ENCODE measurements at places on chromosomes 7 and 10.

GRCh38 chr10:25687521-25687920, 246.5 kb upstream of the MYO3A start:
- no peak for DNase-seq

DNA sequence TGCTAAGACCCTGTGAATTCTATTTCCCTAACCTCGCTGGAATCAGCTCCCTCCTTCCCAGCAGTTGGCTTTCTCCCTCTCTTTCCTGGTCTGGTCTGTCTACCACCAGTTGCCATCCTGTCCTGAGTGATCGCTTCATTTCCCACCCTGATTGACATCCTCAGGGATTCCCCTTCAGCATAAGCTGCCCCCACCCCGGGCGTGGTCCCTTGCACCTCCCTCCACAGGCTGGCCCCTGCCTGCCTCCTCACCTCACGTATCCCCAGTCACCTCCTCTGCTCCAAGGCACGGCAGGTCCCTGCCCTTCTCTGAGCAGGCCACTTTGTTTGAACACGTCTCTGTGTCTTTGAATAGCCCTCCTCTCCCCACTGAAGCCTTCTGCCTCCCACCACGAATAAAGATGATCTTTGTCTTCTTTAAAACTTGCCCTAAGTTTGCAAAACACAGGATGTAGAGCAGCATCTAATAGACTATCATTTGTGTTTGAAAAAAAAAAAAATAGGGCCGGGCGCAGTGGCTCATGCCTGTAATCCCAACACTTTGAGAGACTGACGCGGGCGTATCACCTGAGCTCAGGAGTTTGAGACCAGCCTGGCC, 233.5 kb downstream of the CUX1 start:
- DNase-seq, result no peak

GRCh38 chr7:41735206-41735605, 32.3 kb upstream of the INHBA start:
- DNase-seq, result no peak

DNA sequence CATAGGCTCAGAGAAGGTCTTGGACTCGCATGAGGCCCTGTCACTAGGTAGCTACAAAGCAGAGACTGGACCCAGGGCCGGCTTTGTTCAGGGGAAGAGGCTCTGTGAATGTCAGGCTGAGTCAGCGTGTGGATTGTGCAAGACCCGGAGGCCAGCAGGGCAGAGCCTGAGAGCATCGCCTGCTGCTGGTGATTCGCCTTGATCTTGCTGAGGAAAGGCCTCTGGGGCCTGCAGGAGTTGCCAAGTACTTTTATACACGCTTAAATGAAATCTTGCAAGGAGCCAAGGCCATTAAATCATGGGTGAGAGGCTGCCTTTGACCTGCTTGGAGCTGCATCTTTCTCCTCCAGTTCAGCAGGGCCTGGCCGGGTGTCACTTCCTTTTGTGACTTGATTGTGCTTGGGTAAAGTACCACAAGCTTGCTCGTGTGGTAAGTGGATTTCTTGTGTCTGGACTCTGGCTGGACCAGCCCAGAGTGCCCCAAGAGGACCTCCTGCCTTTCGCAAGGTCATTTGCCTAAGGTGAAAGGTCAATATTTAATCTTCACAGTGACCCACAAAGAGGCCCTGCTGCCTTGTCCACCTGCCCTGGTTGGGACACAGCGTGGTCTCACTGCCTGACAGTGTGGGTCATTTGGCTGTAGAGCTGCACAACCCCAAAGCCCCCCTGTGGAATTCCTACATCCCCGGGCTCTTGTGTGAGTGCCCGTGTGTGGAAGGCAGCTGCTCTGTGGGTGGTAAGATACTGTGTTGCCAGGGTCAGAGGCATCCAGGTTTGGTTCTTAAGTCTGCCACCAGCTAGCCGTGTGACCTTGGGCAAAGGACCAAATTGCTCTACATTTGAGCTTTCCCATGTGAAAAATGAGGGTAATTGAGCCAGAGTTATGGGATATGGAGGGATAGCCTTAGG, 38.6 kb upstream of the SH2D4B start:
- no peak for DNase-seq

DNA sequence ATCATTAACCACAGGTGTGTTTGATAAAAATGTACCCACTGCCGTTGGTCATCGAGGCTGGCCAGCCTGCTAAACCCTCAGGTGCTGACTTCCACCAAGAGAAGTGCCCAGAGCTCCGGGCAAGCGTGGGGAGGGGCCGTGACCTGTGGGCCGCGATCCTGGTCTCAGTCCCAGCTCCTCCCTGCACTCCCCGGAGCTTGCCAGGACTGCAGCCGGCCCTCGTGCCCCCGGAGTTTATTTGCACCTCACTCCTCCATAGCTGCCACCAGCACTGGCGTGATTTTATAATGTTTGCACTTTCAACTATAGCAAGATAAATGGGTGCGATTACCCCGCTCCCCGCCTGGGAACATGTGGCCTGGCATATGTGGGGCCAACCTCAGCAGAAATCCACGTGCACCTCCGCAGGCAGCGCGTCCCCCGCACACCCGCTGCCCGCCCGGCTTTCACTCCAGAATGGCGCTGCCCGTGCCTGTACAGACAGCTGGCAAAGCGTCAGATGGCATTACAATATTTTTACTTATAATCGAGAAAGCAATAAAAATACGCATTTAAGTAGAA, 30.8 kb downstream of the UNCX start:
- DNase-seq, result no peak

- no peak for DNase-seq
Observed at GRCh38 chr10:124648131-124648475, 96.1 kb downstream of the FAM53B start.

DNA sequence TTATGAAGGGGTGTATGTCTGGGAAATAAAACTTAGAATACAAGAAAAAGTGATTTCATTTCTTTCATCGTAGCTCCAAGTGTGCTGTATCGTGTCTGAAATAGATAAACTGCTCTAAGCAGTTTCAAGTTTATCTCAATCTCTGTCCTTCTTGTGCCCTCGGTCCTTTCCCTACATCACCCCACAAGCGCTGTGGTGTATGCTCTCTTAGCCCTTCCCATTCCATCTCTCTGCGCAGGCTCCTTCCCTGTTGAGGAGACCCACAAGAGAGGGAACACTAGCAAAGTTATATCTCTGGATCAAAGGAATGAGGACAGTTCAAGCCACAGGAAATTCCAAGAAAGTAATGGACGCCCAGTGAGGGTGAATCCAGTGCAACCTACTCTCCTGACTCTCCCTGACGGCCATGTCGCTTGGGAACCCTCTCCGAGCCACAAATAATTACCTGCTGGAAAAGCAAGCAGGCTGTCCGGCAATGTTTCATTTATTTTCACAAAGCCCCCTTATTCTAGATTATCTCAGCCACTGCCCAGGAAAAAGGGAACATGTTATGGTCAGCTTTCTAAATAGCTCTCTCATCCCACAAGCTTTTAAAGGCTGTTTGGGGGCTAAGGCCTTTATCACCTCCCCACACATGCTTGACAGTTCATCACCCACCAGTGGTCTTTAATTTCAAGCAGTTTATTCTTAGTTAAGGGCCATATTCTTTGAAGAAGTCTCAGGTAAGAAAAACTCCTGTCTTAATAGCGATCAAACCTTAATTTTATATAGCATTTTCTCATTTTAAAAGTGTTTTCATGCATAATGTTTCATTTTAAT, 34.8 kb downstream of the LRRC4 start:
- no peak for DNase-seq

All from stimulated activated CD4-positive, alpha-beta T cell treated with anti-CD3 and anti-CD28 coated beads, Interleukin-1b, Interleukin-23, amount 100 ng/mL, for 1 hour (primary cell).